ENCODE measurements at places on chromosomes 1 and 21.

- DNase-seq = no peak
These were observed 109.4 kb downstream of the KIF26B start for GRCh38 chr1:245264226-245264625.

- no peak for DNase-seq
These were observed 301.1 kb upstream of the KAZN start for GRCh38 chr1:14297356-14297755.

DNA sequence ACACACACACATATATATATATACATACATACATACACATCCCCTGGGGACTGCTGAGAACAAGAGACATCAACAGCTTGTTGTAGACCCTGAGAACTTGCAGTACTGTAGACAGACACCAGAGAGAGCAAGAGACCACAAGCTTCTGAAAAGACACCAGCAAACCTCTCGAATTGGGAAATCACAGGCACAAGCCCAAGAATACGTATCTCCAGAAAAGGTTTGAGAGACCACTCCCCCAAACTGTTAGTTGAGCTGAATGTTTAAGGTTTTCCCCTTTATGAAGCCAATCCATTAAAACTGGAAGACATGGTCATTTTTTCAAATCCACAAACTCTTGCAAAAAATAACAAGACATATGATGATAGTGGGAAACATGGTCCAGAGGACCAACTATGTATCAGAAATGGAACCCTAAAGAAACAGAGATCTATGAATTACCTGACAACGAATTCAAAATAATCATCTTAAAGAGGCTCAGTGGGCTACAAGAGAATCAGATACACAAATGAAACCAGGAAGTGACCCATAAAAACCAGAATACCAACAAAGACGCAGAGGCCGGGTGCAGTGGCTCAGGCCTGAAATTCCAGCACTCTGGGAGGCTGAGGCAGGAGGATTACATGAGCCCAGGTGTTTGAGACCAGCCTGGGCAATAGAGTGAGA lies 45.1 kb downstream of the SLC2A1 start:
- DNase-seq = no peak

DNA sequence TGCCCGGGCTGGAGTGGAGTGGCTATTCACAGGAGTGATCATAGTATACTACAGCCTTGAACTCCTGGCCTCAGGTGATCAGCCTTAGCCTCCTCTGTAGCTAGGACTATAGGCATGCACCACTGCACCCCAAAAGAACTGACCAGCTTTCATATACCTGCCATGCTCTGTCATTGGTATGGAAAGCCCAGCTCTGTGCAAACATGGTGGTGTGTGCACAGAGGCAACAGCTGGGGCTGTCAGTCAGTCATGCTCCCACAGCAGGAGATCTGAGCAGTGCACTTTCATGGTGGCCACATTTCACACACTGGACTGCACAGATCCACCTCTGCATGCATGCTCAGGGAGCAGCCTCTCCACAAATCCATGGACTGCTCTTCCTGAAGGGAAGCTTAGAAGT lies 8.8 kb upstream of the JAK1 start:
- no peak for DNase-seq

DNA sequence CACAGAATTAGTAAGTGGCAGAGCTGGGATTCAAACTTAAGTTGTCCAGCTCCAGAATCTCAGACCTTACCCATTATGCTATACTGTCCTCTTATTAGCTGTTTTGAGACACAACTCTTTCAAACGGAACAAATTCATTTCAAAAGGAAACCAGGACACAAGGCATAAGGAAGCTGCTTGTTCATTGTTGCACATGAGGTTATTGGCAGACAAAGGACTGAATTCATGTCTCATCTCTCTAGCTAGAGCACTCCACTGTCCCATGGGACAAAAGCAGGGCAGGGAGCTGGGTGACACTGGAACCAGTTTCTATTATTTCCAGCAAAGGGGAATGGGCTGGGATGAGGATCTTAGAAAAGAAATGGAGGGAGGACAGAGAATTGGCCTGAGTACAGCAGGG lies 26.4 kb downstream of the CHI3L2 start:
- no peak for DNase-seq

DNA sequence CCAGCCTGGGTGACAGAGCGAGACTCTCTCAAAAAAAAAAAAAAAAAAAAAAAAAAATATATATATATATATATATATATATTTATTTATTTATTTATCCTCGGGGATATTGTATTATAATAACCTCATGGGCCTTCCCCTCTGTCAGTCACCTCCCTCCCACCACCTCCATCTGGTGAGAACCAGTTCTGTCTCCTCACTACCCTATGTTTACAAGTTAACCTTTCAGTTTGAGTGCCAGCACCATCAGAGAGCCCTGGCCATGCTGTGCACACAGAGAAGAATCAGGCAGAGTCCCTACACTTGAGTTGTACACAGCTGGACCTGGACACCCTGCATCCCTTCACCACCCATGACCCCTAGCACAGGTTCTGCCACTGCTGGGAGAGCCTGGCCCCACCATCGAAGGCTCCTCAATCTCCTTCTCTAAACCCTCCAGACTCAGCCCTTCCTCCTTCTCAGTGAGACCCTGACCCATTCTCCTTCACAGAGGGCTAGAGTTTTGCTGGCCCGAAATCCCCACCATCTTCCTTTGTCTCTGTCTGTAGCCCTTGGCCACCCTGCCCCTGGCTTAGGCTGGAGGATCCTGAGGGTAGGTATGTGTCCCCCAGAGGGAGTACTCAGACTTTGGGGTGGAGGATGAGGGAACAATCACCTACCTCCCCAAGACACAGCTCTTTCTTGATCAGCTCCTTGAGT lies 1.2 kb downstream of the S100A5 start:
- DNase-seq = no peak

DNA sequence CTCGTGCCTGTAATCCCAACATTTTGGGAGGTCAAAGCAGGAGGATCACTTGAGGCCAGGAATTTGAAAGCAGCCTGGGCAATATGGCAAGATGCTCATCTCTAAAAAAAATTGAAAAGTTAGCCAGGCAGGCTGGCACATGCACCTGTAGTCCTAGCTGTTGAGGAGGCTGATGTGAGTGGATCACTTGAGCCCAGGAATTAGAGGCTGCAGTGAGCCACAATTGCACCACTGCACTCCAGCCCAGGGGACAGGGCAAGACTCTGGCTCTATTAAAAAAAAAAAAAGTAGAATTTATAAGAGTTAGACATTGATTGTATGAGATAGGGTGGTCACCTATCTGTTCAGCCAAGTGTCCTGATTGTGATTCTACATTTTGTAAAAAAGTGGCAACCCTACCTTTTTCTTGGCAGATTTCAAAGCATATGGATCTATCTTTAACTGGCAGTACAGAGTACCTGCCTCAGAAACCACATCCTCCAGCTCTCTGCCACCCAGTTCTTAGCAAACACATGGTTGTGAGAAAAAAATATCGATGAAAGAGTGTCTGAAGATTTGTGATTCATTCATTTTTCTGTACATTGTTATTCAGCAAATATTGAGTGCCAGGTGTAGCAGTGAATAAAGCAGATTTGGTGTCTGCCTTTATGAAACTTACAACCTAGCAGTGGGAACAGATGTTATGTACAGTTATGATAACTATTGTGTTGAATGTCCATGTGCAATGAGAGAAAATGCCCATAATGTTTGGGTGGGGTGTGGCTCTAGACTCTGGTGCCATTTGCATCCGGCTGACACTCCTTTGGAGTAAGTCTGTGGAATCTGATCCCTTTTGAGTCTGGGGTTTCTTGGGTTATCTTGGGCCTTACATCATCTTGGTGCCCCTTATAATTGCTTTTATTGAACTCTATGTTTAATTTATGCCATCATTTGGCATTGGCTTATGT lies 82.5 kb downstream of the ST3GAL3 start:
- no peak for DNase-seq

All from activated naive CD4-positive, alpha-beta T cell (primary cell).